ENCODE measurements at places on chromosomes 3 and 15. TPM values are rescaled to one million over a fixed set of nuclear protein-coding genes. Genes with fewer than 3 reads are reported as not detected.
A peak's percentile ranks its signal among the peaks of the same experiment; 100 is the strongest.

- DNase-seq = no peak
- H3K36me3 ChIP-seq = no peaks in the 10 kb centered on the region
- H3K4me3 ChIP-seq = no peak overlapping the region
- H3K27me3 ChIP-seq = no peaks in the 10 kb centered on the region
These were observed 184.5 kb downstream of the NR1D2 start for GRCh38 chr3:24129549-24129948.

EPHB3 gene
- 19.4 TPM for total RNA-seq

- H3K27ac ChIP-seq = no peak overlapping the region
- H3K4me3 ChIP-seq = peak overlapping the region; percentile 91
- H3K27me3 ChIP-seq = peaks cover 5% of the 10 kb centered on the region
- peaks cover 34% of the 10 kb centered on the region for H3K4me1 ChIP-seq
- DNase-seq = peak; percentile 80
These were observed 730 bp downstream of the SPRED1 start for GRCh38 chr15:38253351-38253781.

IL5RA gene
- not detected for total RNA-seq

GRCh38 chr3:139473155-139473771 lies 3.1 kb downstream of the RBP2 start:
- H3K4me1 ChIP-seq = no peaks in the 10 kb centered on the region
- no peak for DNase-seq
- H3K4me3 ChIP-seq = no peak overlapping the region
- H3K27me3 ChIP-seq = no peaks in the 10 kb centered on the region
- no peaks in the 10 kb centered on the region for H3K36me3 ChIP-seq
- no peak overlapping the region for H3K27ac ChIP-seq

ISY1 gene
- total RNA-seq = 46.2 TPM

GRCh38 chr3:64022451-64023186 lies 675 bp downstream of the PSMD6 start:
- H3K27me3 ChIP-seq = peaks cover 5% of the 10 kb centered on the region
- H3K4me1 ChIP-seq = peaks cover 7% of the 10 kb centered on the region
- no peak for DNase-seq
- peak overlapping the region; percentile 88 for H3K4me3 ChIP-seq

DNA sequence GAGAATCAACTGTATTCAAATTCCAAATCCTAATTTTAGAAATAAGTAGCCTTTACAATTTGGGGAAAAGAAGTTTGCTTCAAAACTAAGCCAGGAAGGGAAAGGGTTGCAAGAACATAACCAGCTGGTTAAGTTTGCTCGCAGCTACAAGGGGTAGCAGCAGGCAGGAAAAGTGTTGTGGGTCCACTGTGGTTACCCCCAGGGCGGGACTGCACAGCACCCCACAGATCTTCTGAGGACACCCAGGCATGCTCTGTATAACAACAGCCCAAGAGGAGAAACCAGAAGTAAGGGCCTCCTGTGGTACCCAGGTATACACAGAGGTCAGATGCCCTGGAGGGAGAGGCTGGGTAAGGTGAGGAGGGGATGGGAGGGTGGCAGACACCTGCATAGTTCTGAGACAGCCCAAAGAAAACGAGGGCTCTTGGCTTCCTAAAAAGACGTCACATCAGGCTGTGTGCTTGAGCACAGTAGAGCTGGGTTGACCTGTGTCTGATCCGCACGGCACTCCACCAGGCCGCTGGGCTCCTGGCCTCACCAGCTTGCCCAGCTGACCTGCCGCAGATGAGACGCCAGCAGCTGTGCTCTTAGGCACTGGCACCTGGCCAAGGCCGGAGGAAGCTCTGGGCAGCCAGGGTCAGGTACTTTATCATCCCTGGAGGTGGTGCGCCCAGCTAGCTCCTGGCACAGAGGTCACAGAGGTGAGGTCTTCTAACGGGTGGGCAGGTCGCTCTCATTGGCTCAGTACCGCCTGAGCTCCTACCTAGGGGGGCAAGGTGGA lies 81.8 kb upstream of the SNRPA1 start:
- no peak for DNase-seq
- H3K27ac ChIP-seq = no peak overlapping the region
- H3K36me3 ChIP-seq = no peaks in the 10 kb centered on the region
- no peak overlapping the region for H3K4me3 ChIP-seq
- no peaks in the 10 kb centered on the region for H3K4me1 ChIP-seq

GRCh38 chr3:125324341-125324740 lies 50.8 kb downstream of the ZNF148 start:
- peaks cover 41% of the 10 kb centered on the region for H3K4me1 ChIP-seq
- no peaks in the 10 kb centered on the region for H3K27me3 ChIP-seq
- H3K36me3 ChIP-seq = peaks cover 7% of the 10 kb centered on the region
- DNase-seq = no peak

GRCh38 chr3:113673593-113673992 lies 22.8 kb downstream of the USF3 start:
- H3K27ac ChIP-seq = no peak overlapping the region
- no peaks in the 10 kb centered on the region for H3K36me3 ChIP-seq
- peaks cover under 1% of the 10 kb centered on the region for H3K4me1 ChIP-seq
- no peaks in the 10 kb centered on the region for H3K27me3 ChIP-seq
- no peak for DNase-seq

DNA sequence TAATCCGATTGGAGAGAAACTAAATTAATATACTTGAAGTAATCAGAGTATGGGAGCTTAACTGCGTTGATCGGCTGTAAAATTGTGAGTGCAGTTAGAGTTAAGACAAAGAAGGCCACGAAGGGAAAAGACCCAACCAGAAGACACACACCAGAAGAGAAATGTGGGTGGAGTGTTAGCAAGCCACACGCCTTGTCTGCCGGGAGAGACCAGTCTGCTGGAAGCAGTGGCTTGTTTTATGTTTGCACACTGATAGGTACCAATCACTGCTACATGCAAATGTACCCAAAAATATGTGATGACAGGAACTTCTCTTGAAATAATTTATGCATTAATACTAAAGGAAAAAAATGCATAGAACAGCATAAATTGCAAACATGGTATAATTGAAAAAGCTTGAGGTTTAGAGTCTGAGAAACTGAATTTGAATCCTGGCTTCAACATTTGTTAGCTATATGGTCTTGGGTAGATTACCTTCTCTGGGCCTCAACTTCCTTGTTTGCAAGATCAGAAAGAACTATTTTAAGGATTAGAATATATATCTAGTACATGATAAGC lies 23.1 kb downstream of the EEFSEC start:
- no peaks in the 10 kb centered on the region for H3K36me3 ChIP-seq
- DNase-seq = no peak
- H3K27me3 ChIP-seq = no peaks in the 10 kb centered on the region
- H3K27ac ChIP-seq = no peak overlapping the region

DNA sequence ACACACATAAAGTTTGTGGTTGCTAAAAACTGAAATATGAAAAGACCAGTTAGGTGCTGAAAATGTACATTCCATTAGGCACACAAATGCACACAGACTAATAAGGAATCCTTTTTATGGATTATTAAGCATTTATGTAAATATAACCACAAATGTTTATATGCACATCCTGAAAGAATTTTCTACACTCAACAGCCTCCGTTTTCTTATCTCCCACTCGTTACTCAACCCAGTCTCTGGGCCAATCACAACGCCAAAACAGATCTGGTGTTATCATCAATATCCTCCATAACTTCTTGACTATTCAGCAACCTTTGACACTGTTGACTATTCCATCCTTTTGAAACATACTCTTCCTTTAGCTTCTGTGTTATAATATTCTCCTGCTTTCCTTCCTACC lies 136.4 kb downstream of the ATP8B4 start:
- no peaks in the 10 kb centered on the region for H3K27me3 ChIP-seq
- no peaks in the 10 kb centered on the region for H3K36me3 ChIP-seq
- no peak for DNase-seq
- H3K27ac ChIP-seq = no peak overlapping the region
- no peak overlapping the region for H3K4me3 ChIP-seq
- H3K4me1 ChIP-seq = no peaks in the 10 kb centered on the region

DNA sequence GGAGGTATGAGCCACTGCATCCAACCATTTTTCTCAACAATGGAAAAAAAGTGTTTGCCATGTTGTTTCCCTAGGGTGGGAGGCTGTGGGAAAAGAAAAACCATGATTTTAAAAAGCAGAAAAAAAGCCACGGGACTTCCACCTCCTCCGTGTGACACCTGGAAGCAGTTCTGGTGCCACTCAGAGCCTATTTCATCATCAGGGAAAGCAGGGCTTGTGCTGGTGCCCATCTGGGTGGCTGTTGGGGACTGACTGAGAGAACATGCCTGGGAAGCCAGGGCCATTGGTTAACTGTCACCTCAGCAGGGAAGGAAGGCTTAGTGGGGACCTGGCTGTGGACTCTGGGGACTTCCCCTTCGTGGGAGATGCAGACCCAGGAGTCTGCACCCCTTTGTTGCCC lies 7.3 kb downstream of the RNU5B-1 start:
- no peaks in the 10 kb centered on the region for H3K36me3 ChIP-seq
- no peak overlapping the region for H3K27ac ChIP-seq
- no peaks in the 10 kb centered on the region for H3K4me1 ChIP-seq

PCSK6 gene
- total RNA-seq = 2.6 TPM

CHRD gene
- 0.06 TPM for total RNA-seq

ERICH6 gene
- total RNA-seq = 0.24 TPM

All from A673 (cell line).